ENCODE measurements at places on chromosomes 6 and 20. TPM values are rescaled to one million over a fixed set of nuclear protein-coding genes. Genes with fewer than 3 reads are reported as not detected.

GRCh38 chr6:131773284-131773950 lies 34.4 kb upstream of the ENPP1 start:
- no peak for DNase-seq

DNA sequence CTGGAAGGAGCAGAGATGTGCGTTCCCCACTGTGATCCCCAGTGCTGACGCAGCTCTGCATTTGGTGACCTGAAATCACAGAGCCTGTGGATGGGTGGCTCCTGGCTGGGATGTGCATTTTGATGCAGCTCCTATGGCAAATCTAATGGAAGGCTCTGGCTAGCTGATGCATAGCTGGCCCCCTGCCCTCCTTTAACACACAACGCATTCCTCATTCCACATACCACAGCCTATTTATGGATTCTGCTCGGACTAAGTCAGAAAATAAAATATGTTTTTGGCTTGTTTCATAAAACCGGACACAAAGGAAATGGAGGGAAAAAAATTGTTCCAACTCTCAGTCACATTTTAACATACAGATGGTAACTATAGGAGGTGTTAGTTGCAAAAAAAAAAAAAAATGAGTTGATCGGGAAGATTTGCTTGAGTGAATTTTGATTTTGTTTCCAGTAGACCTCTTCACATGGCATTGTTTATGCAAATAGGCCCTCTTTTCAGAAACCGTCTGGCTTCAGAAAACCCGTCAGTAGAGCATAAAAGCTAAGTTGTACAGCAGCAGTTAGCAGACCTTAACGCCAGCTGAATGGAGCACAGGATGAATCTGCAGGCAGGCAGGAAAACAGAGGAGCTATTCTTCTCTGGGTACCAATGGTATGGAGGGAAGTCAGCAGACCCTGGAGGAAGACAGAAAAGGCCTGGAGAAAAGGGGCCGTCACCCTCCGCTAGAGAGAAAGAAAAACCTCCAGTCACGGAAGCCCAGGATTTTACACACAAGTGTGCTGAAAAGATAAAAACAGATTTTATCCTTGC lies 215.4 kb downstream of the HDGFL1 start:
- DNase-seq: no peak

- no peak for DNase-seq
Observed at GRCh38 chr20:54223751-54224150, 15.9 kb downstream of the PFDN4 start.

DNA sequence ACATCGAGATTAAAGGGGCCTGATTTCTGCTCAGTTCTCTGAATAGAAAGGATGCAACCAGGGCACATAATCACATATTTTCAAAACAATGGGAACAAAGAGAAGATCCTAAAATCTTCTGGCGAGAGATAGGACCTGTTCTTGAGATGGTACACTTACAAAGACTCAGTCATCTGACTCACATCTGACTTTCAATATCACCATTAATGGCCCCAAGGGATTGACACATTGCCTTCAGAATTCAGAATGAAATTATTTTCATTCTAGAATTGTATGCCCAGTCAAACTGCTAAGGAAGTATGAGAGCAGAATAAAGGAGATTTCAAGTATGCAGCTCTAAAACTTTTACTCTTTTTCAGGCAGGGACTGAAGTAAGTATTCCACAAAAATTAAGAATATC lies 240.7 kb upstream of the POU3F2 start:
- no peak for DNase-seq

DNA sequence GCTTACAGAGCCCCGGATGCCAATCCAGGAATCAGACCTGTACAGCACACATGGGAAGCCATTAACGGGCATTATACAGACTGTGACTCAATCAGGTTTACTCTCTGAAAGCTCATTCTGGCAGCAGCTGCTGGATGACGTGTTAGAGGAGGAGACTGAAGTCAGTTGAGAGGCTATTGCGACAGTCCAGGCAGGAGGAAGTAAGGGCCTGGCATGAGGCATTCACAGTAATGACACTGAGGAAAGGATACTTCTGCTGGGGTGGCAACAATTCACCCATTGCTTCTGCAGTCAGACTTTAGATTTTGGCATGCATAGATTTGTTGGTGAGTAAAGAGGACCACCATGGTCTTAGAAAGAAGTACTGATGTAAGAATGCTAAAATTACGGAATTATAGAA lies 151.0 kb upstream of the HEY2 start:
- peak; percentile 85 for DNase-seq

- DNase-seq: no peak
Observed at GRCh38 chr6:3876866-3877265, 27.7 kb downstream of the FAM50B start.

GRCh38 chr20:380763-381580 lies 412 bp downstream of the TRIB3 start:
- DNase-seq: peak; percentile 51

DNA sequence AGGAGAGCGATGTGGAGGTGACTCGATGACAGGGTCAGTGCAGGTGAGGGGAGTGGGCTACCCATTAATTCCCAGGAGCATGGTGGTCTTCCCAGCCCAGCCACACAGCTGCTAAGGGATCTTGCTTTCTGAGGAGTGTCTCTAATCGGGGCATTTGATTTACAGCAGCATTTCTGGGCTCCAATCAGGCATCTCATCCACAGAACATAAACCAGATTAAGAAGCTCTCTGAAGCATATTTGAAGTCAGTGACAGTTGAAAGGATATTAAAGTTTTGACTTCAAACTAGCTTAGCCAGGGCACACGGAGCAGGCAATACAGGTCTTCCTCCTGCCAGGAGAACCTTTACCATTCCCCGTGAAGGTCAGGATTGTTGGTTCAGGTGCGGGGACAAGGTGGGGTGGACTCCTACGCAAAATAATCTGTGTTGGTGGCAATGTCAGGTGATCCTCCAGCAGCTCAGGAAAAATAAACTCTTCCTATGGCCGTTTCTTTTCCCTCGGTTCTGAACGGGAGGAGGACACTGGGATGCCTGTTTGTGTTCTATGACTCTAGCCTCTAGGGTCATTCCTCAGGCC lies 39.9 kb upstream of the ZNF831 start:
- DNase-seq: no peak

DNA sequence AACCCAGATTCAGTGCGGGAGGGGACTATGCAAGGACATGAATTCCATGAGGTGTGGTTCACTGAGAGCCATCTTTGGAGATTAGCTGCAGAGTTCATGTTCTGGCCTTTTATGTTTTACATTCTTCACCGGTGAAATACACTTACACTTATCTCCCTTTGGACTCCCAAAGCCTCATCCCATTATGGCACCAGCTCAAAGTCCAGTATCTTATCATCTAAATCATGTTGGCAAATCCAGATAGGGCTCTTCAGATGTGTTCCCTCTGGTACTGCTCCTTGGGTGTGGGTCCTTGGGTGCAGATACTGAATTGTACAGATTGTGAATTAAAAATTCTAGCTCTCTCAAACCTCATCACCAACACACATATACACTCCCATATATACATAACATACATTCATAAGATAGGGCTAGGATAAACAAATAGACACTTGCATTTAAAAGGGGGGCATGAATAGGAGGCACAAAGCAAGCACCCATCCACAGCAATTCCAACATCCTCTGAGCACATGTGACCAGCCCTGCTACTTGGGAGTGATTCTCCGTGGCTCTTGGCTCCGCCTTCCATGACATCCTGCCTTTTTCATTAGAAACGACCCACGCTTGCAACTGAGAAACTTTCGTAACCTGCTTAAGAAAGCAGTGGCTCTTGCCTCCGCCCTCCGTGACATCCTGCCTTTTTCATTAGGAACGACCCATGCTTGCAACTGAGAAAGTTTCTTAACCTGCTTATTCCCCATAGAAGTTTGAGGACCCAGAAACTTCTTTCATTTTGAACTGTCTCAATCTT lies 53.6 kb upstream of the LRRC1 start:
- no peak for DNase-seq

DNA sequence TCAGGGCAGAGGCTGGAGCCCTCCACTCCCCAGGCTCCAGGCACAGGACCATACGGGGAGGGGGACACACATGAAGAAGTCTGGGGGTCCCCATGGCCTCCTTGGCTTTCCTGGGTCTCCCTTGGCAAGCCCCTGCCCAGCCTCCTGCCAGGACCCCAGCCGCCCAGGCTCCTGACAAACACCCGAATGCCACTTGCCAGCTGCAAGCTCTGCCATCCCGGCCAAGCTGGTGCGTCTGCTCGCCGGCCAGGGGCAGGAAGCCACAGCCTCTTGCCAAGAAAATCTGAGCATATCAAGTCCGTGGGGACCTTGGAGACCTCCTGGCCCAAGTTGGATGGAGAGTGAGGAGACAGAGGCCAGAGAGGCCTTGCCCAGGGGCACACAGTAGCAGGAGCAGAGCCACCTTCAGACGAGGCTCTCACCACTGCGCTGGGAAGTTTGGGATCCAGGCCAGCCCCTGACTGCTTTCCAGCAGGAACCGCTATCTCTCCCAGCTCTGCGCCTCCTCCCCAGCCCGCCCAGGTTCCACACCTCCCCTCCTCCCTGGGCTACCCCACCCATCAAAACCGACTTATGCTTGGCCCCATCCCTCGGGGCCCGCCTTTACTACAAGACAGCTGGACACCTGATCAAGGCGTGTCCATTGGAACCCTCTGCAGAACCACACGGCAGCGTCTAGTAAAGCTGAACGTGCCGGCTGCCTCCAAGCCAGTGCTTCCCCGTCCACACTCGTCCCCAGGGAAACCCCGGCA lies 80.2 kb downstream of the GRM4 start:
- no peak for DNase-seq

GRCh38 chr20:13022401-13023155 lies 13.8 kb downstream of the SPTLC3 start:
- peak; percentile 13 for DNase-seq

GRCh38 chr6:31125586-31126363 lies 5.5 kb upstream of the CDSN start:
- no peak for DNase-seq

DNA sequence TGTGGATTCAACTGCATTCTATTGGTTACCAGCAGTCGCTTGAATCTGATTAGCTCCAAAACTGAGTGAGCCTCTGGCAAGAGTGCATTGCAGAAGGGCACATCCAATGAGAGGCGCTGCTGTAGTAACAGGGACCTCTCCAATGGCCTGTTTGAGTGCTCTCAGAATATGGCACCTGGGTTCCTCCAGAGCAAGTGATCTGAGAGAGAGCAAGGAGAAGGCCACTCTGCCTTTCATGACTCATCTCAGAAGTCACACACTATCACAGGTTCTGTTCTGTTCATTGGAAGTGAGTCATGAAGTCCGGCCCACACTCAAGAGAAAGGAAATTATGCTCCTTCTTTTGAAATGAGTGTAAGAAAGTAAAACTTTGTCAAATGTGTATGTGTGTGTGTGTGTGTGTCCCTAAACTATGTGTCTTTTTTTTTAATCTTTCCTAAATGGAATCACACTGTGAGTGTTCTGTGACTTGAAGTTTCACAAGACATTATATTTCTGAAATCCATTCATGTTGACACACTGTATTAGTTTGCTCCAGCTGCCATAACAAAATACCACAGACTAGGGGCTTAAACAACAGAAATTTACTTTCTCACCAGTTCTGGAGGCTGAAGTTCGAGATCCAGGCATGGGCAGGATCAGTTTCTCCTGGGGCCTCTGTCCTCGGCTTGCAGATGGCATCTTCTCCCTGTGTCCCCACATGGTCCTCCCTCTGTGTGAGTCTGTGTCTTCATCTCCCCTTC lies 138.3 kb upstream of the CDYL start:
- no peak for DNase-seq

DNA sequence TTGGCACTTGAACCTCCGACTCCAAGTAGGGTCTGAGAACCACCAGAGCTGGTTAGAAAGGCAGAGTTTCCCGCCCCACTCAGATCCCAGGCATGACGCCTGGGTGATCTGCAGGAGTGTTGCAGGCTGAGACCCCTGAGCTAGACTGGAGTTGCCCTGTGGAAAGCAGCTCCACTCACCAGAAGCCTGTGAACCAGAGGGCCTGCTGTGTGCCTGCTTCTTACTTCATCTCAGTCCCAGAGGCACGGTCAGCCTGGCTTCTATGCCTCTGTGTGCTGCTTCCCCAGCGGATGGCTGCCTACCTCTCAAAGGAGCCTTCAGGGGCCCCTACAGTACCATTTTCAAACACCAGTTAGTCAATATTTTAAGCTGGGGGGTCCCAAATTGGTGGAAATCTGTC lies 15.6 kb upstream of the CCN6 start:
- DNase-seq: no peak

GRCh38 chr6:47405273-47405672 lies 72.3 kb upstream of the CD2AP start:
- DNase-seq: no peak

DNA sequence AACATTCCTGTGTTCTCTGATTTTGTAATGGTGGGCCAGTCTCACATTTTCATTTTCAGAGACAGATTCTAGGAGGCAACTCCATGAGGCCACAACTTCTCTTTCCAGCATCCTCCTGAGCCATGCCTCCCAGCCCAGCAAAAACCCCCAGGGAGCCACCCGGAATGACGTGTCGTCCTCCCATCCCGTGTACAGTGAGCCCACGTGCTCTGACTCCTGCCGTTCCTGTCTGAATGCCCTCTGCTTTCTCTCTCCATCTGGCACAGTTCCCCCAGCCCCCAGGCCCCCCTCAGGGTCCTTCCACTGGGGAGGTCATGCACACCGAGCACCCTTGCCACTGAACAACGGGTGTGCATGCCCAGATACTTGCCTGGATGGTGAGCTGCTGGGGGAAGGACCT lies 38.0 kb downstream of the C20orf203 start:
- DNase-seq: no peak

- no peak for DNase-seq
Observed at GRCh38 chr6:139592011-139592410, 217.6 kb upstream of the CITED2 start.

DNA sequence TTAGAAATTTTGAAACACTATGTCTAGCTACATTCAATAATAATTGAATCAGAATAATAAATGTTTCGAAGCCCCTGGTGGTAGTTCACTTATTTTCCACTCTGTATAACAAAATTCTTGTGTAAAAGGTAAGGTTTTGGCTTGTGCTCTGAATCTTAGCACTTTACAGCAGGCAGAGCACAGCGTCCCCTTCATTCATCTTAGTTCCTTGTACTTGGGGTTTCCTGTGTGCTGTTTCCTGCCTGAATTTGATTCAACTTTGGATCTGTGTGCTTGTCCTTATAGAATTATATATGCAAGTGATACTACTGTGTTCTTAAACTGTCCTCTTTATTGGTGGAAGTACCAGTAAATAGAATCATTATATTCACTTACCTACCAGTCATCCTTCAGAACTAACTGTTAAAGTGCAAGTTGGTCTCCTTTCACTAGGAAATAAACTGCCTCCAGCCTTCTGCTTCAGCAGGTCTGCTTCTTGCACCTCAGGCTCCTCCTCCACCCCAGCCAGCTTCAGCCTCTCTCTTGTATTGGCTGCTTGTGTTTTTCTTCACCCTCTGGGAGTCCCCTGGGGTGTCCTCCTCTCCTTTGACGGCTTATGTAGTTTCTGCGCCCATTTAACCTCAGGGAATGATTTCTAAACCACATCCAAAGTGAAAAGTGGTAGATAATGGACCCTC lies 28.8 kb upstream of the TULP4 start:
- DNase-seq: no peak

- DNase-seq: no peak
Observed at GRCh38 chr20:38607351-38607750, 5.7 kb downstream of the ARHGAP40 start.

Gene OPRM1
- not detected for total RNA-seq

Gene TPD52L1
- 3.4 TPM for total RNA-seq

Gene PLN
- total RNA-seq: 0.60 TPM

Gene WTAP
- total RNA-seq: 61.8 TPM

Gene SEL1L2
- total RNA-seq: not detected

Gene TP53TG5
- not detected for total RNA-seq

Gene RIPOR3
- total RNA-seq: 0.14 TPM

Gene SLA2
- total RNA-seq: not detected

Gene RIPOR2
- not detected for total RNA-seq

Gene PI3
- not detected for total RNA-seq

Gene NINL
- total RNA-seq: 4.4 TPM

Gene ADGRF1
- total RNA-seq: 0.17 TPM

Gene SAMD5
- total RNA-seq: 2.1 TPM

Gene SLC32A1
- total RNA-seq: not detected
